ENCODE measurements at places on chromosomes 3 and 15.
A peak's percentile ranks its signal among the peaks of the same experiment; 100 is the strongest.

DNA sequence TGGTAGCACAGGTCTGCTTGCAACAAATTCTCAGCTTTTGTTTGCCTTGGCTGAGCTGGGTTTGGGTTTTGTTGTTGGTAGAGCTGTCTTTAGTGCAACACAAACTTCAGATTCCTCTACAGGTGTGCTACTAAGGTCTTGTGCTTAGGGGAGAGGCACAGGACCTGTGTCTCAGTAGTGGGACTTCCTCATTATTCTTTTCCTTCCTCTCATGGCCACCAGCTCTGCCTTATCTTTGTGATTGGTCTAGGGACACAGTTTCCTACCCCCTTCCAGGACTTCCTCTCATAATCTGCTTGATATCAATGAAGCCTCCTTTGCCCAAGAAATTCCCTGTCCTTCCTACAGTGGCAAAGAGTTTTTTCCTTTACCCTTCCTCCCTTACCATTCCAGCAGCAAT lies 24.9 kb upstream of the DNAAF4 start:
- DNase-seq, result no peak

DNA sequence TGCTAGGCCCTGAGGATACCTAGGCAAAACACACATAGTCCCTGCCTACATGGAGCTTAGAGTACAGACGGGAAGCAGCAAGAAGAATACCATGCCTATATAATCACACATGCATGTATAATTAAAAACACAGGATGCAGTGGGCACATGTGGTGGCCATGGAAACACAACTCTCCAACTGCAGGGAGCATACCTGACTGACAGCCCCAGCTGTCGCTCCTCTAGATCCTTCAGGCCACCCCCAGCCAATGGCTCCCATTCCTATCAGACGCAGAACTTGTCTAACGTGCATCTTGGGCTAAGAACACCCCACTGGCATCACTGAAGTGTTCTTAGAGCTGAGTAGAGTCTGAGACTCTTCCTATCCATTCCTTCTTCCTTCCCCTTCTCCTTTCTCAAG lies 125.5 kb upstream of the FRMD4B start:
- no peak for DNase-seq

DNA sequence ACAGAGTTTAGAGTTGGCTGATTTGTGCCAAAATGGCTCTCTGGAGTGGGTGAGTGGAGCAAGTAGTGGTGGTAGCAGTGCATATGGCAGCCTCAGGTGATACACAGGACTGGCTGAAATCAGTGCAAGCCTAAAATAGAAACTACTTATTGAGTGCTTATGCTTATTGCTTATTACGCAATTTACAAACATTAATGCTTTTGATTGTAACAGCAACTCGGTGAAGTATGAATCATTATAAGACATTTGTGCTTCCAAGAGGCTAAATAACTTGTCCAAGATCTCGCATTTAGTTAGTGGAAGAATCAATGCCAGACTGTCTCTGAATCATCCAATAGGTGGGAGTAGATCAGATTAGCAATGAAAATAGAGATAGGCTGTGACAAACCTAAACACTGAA lies 353.8 kb downstream of the NAALADL2 start:
- DNase-seq, result no peak

DNA sequence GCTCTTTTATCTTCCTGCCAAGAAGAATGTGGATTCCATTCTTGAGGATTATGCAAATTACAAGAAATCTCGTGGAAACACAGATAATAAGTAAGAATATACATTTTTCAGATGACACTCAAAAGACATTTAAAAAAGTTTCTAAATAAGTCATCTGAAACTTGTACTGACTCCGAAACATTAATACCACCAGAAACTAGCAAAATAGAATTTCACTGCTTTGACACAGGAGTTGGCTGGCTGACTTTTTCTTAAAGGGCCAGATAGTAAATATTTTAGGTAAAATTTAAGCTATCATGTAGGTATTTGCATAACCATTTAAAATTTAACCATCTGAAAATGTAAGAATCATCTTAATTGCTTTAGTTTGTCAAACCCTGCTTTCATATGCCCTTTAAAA lies 20.8 kb downstream of the MORF4L1 start:
- DNase-seq, result no peak

DNA sequence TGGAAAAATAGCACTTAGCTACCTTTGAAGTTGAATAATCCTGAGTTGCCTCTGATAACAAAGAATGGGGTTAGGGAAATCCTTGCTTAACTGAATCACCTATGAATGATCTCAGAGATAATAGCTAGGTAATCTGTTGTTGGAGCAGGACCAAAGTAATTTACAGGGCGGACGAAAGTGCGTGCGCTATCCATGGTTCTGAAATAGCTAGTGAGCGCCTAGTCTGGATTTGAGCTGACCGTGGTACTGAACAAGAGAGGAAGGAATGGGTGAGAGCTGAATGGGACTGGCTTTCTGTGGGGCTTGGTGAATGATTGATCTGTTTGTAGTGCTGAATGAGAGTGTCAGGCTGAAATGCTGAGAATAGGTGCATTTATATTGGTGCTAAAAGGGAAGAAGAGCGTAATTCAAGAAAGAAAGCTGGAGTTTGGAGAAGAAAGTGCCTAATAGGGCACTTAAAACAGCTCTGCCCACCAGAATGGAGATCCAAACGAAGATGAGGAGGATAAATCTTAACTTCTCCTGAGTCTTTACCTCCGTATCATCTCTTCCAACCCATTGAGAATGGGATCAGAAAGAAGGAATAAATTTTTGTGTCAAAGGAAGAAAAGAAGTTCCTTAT lies 10.1 kb downstream of the SCN10A start:
- no peak for DNase-seq

DNA sequence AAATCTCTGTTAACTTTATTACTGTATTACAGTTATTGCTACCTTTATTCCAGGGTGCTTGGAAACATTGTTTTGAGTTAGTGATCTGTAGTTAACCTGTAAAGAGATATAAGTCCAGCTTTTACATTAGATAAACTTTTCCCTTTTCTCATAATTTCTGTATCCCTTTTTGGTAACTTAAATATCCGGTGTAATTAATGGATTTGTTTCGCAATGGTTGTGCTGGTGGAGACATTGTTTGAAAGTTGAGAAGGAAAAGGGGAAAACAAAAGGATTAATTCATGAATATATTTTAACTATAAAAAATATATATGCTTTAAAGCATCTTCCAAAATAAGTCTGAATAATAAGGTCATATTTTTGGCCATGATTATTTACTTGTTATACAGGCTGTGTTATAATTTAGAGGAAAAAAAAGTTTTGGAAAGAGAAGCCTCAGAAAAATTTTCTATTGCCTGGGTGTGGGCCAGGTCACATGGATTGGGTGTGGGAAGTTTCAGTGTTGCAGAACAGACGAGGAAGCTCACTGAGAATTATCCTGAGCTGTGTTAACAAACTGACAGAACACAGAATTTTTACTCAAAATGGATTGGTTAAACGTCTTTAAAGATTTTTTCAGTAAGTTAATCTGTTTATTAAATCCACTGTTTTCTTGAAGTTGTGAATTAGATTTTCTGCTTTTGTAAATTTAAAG lies 27.7 kb upstream of the IL20RB start:
- DNase-seq, result no peak

DNA sequence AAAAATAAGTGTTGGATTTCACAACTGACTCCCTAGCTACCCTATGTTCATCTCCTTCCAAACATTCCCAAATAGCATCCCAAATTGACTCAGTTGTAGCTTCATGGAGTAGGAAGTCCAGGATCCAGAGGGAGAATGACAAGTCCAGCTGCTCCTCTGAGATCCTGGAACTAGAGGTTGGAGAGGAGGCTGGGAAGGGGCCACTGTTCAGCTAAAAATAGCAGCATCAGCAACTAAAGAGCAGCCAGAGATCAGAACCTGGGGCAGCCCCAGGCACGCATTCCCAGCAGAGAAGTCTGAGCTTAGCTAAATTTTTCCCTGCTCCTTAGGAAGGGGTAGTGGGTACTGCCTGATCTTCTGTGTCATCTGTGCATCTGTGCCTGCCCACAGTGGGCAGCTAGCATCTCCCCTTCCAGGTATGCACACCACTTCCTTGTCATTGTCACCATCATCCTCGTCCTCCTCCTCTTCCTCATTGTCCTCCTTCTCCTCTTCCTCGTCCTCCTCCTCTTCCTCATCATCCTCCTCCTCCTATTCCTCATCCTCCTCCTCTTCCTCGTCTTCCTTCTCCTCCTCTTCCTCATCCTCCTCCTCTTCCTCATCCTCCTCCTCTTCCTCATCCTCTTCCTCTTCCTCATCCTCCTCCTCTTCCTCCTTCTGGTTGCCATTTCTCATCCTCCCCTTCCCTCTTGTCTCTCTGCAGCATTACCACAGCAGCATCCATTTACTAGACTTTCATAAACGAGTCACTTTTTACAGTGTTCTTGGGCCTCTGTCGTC lies 152.3 kb upstream of the ROPN1 start:
- DNase-seq, result no peak

DNA sequence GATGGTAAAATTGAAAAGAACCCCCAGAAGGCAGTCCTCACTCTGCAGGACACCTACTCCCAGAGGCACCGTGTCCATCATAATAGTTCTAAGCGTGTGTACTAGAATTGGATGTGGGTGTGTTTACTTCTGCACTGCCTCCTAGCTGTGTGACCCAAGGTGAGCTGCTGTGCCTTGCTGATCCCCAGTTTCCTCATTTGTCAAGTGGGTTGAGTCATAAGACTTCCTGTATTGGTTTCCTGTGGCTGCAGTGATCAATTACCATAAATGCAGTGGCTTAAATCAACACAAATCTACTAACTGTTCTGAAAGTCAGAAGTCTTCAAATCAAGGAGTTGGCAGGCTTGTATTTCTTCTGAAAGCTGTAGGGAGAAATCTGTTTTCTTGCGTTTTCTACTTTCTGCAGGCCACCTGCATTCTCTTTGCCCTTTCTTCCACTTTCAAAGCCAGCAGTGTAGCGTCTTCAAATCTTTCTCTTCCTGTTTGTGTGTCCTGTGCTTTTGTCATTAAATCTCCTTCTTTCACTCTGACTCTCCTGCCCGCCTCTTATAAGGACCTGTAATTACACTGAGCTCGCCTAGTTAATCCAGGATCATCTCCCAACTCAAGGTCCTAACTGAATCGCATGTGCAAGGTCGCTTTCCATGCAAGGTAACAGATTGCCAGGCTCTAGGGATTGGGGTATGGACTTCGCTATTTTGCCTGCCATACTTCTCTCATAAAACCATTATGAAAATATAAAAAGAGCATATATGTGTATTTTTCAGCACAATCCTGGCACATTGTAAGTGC lies 59.0 kb downstream of the RORA start:
- DNase-seq, result no peak

DNA sequence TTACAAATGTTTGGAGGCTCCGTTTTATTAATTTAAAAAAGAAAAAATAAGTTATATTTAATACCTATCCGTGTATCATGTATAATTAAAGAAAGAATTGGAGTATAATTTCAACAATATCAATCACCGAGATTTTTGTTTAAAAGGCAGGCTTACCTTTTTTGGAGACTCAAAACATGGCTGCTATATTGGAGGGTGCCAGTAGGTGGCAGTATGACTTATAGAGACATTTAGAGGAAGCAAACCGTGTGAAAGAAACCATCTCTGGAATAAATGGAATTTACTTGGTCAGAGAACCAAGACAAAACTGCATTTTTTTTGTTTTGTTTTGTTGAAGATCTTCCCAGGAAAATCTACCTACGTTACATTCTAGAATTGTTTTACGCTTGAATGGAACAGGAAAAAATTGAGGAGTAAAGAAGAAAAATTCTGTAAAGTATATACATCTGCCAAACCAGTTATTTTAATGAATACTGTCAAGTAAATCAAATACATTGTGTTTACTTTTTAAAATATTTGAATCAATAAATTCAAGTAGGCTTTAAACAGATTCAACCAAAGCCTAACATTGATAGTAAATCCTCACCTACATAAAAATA lies 802.6 kb upstream of the ALCAM start:
- DNase-seq, result peak; percentile 66

All from CD8-positive, alpha-beta memory T cell (primary cell).